ENCODE measurements at places on chromosomes 6 and 20. TPM values are rescaled to one million over a fixed set of nuclear protein-coding genes. Genes with fewer than 3 reads are reported as not detected.

Gene C6orf15
- total RNA-seq = not detected

Gene DACT2
- total RNA-seq = 1.5 TPM

Gene BPI
- not detected for total RNA-seq

Gene EPB41L1
- 54.8 TPM for total RNA-seq

Gene SULF2
- total RNA-seq = 157 TPM

Gene MAFB
- total RNA-seq = 80.5 TPM

Gene MYCT1
- total RNA-seq = 8.3 TPM

Gene LGSN
- total RNA-seq = not detected

Gene SMLR1
- total RNA-seq = not detected

Gene MED23
- 26.3 TPM for total RNA-seq

Gene PRKN
- total RNA-seq = 4.9 TPM

Gene PCSK2
- total RNA-seq = 0.98 TPM

Gene DTNBP1
- 18.2 TPM for total RNA-seq

Gene ZSCAN16
- total RNA-seq = 1.2 TPM

Gene CDH4
- 0.25 TPM for total RNA-seq

Gene REPS1
- 96.5 TPM for total RNA-seq

Gene FAM83C
- total RNA-seq = 16.9 TPM

Gene TMEM74B
- 4.2 TPM for total RNA-seq

Gene ARMC2
- total RNA-seq = 11.5 TPM

Gene MUCL3
- 0.49 TPM for total RNA-seq

Gene IL22RA2
- not detected for total RNA-seq

Gene TSBP1
- not detected for total RNA-seq

Gene CALHM4
- total RNA-seq = not detected

Gene CTAGE9
- total RNA-seq = not detected

All from vagina (tissue), 2 donors.